ENCODE measurements at places on chromosomes 12 and 14. TPM values are rescaled to one million over a fixed set of nuclear protein-coding genes. Genes with fewer than 3 reads are reported as not detected.

The CCDC177 gene
- total RNA-seq = 4.1 TPM

The VIPAS39 gene
- 30.2 TPM for total RNA-seq

DNA sequence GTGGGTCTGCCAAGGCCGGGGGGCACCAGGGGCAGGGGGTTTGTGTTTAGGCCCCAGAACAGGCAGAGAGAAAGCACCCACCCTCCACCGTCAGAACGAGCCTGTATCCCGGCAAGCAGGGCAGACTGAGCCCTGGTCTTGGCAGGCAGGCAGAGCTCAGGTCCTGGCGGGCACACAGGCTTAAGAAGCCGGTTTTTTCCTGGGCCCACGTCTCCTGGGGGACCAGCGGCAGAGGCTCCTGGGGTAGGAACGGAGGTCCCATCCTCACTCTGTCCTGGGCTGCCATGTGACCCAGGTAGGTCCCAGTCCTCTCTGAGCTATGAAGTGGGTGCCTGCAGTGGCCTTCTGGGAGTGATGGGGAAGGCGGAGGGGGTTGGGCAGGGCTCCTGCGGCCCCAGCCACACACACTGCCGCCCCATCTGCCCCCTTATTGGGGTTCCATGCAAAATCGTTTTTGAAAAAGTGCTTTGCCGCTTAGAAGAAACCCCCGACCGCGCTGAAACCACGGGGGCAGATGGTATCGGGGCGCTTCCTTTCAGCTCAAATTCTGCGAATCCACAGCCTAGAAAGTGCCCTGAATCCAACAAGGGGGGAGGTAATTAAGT, 24.2 kb downstream of the SH2B3 start:
- no peak for ATAC-seq

The RTL1 gene
- 1.4 TPM for total RNA-seq

DNA sequence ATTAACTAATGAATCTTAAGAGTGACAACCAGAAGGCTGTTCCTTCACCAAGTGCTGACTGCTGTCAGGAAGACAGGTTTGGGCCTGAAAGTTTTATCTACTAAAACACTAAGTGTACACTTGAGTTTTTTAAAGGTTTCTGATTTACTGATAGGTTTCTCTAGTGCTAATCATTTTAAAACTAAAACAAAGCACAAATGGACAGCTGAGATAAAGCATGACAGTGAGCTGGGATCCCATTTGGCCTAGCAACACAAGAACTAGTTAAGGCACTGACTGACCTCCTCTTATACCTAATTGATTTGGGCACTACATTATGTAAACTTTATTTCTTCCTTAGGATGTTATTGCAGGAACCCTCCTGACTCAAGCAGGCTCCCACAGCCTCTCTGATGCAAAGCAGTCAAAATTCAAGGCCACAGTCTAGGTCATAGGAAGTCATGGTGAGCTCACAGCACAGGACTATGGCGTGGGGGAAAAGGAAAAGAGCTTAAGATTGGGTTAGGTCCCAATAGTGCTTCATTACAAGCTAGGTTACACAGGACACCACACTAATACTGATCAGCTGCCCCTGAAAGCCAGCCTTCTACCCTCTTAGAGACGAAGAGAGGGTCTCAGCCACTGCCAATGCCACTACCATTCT, 3.5 kb downstream of the STXBP6 start:
- ATAC-seq = no peak

DNA sequence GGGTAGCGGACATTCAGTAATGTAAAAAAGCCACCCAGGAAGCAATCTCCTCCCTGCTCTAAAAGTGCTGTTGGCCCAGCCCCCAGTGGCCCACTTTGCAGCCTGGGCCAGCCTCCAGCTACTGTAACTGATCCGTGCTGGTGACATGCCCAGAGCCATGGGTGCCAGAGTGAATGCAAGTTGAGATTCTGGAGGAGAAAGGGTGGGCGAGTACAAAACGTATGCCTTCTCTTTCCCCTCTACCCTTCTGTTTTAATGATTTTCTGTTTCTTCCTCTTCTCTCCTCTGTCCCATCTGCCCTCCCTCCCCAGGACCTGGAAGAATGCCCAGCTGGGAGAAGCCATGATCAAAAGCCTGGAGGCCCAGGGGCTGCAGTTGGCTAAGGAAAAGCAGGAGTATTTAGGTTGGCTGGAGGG, 16.9 kb downstream of the PLEKHD1 start:
- no peak for ATAC-seq

DNA sequence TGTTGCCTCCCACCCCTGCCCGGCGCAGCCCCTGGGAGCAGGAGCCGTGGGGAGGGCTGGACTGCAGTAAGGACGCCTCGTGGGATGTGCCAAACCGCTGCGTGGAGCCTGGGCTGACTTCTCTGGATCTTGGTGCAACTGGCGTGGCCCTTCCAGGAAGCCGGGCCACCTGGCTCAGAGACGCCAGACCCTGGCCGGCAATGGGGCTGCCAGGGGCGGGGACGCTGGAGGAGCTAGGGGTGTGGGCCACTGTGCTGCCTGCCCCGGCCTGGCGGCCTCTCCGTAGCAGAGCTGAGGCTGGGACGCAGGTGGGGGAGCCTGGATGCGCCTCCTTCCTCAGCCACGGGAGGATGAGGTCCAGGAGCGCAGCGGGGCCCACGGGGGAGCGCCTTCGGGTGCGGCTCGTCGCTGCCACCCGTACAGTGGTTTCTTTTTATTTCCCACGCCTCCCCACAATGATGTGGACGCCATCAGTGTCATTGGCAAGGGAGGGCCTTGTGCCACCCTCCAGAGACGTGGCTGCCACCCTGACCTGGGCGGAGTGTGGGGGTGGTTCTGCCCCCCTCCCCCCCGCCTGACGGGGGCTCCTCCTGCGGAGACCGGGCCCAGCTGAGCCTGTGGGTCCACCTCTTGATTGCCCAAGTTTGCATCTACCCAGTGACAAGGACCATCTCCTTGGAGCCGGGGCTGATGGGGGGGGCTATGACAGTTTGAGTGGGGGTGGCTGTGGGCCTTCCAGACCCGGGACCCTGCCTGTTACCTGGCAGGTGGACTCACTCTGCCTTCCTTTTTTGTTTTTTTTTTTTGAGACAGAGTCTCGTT, 11.3 kb downstream of the DDX51 start:
- no peak for ATAC-seq

DNA sequence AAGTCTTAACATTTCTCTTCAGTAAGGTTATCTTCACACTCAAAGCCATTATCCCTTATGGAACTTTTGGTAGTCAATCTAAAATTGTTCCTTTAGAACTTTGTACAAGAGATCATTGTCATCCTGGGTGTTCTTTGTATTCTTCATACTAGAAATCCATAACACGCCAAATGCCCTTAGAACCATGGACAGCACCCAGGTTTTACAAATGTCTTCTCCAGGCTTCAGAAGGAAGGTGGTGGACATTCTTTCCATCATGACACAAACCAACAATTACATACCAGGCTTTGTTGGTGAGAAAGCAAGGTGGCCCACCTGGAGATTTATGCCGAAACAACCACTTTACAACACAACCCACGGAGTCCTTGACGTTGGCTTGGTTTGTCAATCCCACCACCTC, 365.6 kb upstream of the TBX3 start:
- ATAC-seq = no peak

The UNC79 gene
- total RNA-seq = 16.8 TPM

The WNK1 gene
- 47.4 TPM for total RNA-seq

The SLC7A7 gene
- 0.41 TPM for total RNA-seq

DNA sequence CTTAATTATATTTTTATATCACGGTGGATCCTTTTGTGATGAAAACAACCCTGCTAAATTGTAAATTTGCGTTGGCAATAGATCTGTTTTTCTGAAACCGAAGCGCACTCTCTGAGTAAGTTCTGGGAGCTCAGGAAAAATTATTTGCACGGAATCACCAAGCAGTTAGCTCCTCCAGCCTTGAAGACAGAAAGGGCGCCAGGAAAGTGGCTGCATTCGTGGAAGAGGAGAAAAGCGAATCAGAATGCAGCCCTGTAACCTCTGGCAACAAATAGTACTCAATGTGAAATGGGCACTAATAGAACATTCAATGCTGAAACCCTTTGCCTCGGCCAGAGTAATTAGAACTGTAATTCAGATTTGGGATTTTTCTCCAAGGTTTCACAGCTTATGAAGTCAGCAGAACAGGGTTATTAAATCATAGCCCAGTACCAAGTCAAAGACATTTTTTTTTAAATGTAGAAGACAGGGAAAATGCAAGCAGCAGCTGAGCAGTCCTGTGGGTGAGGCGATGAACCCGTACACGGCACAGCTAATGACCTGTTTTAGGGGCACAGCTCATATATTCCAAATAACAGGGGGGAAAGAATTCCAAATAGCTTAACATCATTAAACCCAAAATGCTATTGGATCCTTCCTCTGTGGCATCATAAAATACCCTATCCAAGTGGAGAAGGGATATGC, 251.4 kb downstream of the EGLN3 start:
- no peak for ATAC-seq

- no peak for ATAC-seq
Measured at GRCh38 chr12:127115468-127116035, 1151.4 kb upstream of the TMEM132C start.

- ATAC-seq = no peak
Measured at GRCh38 chr12:48336564-48336963, 14.2 kb downstream of the ZNF641 start.

GRCh38 chr14:66078006-66078405, 408.2 kb upstream of the CCDC196 start:
- ATAC-seq = no peak

DNA sequence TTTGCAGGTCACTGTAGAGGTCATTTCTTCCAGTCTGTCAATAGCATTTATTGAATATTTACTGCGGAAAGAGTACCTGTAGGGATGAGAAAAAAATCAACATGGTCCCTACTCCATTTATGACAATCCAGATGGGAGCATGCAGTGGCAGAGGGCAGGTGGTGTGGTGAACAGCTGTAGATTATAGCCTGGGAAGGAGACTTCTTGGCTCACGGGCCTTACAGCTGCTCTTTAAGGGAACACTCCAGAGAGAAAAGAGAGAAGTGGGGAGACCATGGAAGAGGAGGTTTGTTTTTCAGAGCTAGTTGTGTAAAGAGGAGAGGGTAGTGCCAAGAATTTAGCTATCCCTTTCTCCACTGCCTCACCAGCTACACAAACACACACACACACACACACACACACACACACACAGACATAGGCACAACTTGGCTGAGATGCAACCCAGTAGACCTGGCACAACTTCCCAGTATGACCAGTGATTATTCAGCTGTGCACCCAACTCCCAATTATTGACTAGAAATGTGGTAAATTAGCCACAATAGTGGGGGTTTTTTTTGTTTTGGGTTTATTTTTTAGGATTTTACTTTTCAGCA, 41.0 kb downstream of the GPHB5 start:
- ATAC-seq = no peak

- ATAC-seq = no peak
Measured at GRCh38 chr14:92386637-92387036, 63.7 kb downstream of the SLC24A4 start.

The KRT77 gene
- total RNA-seq = not detected

GRCh38 chr12:78746001-78746400, 118.6 kb upstream of the SYT1 start:
- no peak for ATAC-seq

GRCh38 chr14:89519040-89519439, 102.0 kb upstream of the FOXN3 start:
- no peak for ATAC-seq

DNA sequence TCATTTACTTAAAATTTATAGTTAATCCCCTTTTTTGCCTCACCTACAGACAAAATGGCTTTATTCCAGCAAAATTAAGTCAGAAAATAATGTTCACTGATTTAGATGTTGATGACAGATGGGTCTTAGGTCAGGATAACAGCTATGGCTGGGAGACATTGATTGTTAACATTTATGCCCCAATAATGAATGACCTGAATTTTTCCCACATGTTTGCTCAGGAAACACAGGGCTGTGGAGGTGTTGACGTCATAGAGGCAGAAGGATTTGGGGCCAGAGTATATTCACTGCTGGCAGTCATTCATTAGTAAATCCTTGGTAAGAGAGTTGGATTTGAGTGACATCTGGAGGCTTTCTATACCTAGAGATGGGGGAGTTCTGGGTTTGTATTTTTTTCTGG, 121.3 kb downstream of the PDE3A start:
- no peak for ATAC-seq

- ATAC-seq = no peak
Measured at GRCh38 chr12:69338120-69338859, 9.9 kb upstream of the LYZ start.

- ATAC-seq = no peak
Measured at GRCh38 chr12:54196396-54196795, 7.6 kb upstream of the SMUG1 start.

GRCh38 chr12:93908846-93909567, 231.8 kb downstream of the CRADD start:
- no peak for ATAC-seq

GRCh38 chr12:62158461-62159360, 101.5 kb upstream of the USP15 start:
- no peak for ATAC-seq

GRCh38 chr12:120890963-120891362, 13.2 kb downstream of the SPPL3 start:
- no peak for ATAC-seq

- no peak for ATAC-seq
Measured at GRCh38 chr14:29861996-29862395, 65.7 kb downstream of the PRKD1 start.

- ATAC-seq = no peak
Measured at GRCh38 chr12:46246021-46246700, 22.7 kb downstream of the SLC38A1 start.

- ATAC-seq = peak; percentile 75
Measured at GRCh38 chr14:32710231-32710671, 228.4 kb upstream of the NPAS3 start.

DNA sequence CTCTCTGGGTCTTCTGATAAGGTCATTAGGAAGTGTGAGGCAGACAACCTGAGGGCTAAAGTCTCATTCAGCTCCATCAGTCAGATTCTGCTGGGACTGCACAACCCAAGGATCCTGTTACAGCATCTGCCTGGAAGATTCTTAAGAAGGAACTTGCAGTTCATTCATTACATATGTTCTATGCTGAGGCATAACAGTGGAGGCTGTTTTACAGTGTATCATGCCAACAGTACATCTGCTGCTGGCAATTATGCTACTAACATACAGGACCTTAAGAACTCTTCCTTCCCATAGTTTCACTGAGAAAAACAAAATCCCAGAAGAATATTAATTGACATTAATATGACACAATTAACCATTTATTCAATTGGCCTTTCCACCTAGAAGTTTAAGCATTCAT, 968.6 kb downstream of the DIO2 start:
- no peak for ATAC-seq

- ATAC-seq = no peak
Measured at GRCh38 chr14:81673930-81674329, 140.3 kb upstream of the SEL1L start.

DNA sequence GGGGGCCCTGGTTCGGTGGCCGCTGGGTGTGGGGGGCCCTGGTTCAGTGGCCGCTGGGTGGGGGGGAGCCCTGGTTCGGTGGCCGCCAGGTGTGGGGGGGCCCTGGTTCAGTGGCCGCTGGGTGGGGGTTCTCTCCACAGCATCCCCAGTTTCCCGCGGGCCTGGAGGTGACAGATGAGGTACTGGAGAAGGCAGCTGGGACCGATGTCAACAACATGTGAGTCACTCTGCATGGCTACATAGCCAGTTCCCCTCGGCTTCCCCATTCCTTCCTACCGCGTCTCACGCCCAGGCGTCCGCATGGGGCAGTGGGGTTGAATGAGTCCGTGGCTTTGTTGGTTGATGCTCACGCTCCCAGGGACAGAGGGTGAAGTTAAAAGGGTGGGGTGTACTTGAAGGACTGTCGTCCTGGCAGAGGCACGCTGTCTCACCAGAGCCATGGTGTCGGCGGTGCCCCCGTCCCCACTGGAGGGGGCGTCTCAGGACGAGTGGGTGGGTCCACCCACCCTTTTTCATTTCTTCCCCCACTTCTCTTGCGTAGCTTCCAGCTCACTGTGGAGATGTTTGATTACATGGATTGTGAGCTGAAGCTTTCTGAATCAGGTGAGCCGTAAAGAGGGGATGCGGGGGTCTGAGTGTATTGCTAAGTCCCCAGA, 15.6 kb downstream of the HIP1R start:
- ATAC-seq = no peak

The IKZF4 gene
- 3.5 TPM for total RNA-seq
